Thyroid gland (tissue), 4 donors: ENCODE measurements at places on chromosomes 11 and 22. TPM values are rescaled to one million over a fixed set of nuclear protein-coding genes. Genes with fewer than 3 reads are reported as not detected.

Gene ME3
- total RNA-seq = 29.1 TPM

Gene LDHAL6A
- total RNA-seq = not detected

Gene PGA5
- not detected for total RNA-seq

Gene INPP5J
- 381 TPM for total RNA-seq
